Stimulated activated CD4-positive, alpha-beta T cell treated with anti-CD3 and anti-CD28 coated beads, Interleukin-4, amount 100 ng/mL, for 1 hour (primary cell): ENCODE measurements at places on chromosomes 6 and 20.
A peak's percentile ranks its signal among the peaks of the same experiment; 100 is the strongest.

DNA sequence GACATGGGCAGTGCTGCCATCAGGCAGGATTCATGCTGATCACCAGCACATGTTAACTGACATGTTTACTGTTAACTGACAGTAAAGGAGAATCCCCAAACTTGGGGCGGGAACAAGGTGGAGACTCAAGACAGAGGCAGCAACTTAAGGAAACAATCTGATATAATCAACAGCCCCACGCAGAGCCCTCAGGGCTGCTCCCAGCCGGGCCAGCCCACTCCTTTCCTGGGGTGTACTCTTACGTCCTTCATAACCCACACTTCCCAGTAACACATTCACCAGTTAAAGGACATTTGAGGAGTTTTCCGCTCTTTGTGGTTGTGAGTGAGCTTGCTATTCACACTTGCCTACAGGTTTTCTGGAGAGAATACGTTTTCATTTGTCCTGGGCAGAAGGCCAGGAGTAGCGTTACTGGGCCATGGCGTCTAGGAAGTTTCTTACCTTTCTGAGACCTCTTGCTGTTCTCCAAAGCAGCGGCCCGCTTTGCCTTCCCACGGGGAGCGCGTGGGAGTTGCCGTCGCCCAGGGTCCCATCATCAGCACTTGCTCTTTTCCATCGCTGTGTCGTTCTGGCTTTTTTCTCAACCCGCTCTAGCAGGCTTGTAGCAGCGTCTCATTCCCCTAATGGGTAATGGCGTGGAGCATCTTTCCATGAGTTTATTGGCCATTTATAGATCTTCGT, 56.4 kb downstream of the FOXF2 start:
- no peak for DNase-seq

GRCh38 chr6:15249371-15250019, 3.6 kb downstream of the JARID2 start:
- no peak for DNase-seq

DNA sequence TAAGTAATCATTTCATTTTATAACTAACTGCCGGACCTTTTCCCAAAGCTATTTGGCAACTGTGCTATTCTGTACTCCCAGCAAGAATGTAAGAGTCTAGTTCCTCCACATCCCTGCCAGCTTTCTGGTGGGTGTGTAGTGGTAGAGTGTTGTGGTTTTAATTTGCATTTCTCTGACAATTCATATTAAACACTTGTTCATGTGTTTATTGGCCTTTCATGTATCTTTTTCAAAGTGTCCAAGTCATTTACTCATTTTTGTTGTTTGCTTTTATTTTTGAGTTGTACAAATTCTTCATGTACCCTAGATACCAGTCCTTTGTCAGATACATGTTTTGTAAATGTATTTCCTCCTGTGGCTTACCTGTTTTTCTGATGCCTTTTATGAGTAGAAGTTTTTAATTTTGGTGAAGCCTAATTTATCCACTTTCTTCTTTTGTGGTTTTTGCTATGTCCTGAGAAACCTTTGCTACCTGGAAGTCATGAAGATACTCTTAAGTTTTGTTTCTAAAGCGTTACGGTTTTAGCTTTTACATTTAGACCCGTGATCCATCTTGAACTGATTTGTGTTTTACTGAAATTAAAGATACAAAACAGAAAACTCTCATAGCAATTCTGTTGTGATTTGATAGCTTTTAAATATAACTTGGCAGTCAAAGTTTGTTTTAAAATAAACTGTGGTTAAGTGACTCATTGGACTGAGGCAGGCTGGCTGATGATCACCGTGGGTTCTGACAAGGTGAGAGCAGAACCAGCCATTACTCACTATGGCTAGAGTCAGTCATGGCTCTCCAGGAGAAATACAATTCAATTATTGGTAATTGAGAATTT, 8.0 kb downstream of the MYLIP start:
- peak; percentile 44 for DNase-seq

DNA sequence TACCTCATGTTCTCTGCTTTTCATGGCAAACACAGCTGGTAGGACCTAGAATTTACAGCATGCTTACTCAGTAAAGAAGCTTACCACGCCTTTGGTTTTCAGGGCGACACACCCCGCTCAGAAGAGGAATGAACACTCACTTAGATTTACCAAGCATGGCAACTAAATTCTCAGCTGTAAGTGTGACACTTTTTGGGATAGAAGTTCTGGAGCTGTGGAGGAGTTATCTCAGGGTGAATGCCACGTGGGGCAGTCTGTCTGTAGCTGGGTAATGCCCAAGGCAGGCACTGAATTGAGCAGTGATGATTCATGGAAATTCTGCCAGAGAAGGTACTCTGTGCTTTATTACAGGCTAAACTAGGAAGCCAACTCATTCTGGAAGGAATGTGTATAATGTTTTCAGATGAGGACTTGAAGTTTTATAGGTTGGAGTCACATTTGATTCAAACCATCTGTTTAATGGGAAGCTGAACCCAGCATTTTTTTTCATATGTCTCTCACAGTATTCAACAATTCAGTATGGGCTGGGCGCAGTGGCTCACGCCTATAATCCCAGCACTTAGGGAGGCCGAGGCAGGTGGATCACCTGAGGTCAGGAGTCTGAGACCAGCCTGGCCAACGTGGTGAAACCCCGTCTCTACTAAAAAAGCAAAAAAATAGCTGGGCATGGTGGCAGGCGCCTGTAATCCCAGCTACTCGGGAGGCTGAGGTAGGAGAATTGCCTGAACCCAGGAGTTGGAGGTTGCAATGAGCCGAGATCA, 3.5 kb upstream of the PRIM2 start:
- DNase-seq = no peak

DNA sequence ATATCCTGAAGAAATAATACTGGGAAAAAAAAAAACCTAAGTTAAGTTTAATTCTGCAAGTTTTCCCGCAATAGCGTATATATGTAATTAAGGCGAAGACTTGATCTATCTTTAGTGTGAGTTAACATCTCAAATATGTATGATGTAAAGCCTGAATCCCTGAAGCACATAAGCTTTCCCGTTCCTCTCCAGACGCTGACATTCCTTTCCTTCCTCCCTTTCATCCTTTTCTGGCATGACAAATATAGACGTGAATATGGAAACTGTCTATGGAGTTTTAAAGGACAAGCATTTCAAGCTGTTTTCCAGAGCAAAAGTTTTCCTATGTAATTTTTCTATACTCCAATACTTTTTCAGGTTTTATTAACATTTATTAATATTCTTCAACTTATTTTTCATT, 637.0 kb downstream of the COL12A1 start:
- no peak for DNase-seq

- DNase-seq = no peak
Observed at GRCh38 chr20:56411759-56412472, at the start of gene CASS4. CASS4 (plus strand) TSS chr20:56412260; CDS start chr20:56412459, 199 bp downstream.

- DNase-seq = no peak
Observed at GRCh38 chr6:45054610-45055009, 273.5 kb upstream of the RUNX2 start.

GRCh38 chr20:3648951-3649350, 14.2 kb downstream of the GFRA4 start:
- DNase-seq = no peak

DNA sequence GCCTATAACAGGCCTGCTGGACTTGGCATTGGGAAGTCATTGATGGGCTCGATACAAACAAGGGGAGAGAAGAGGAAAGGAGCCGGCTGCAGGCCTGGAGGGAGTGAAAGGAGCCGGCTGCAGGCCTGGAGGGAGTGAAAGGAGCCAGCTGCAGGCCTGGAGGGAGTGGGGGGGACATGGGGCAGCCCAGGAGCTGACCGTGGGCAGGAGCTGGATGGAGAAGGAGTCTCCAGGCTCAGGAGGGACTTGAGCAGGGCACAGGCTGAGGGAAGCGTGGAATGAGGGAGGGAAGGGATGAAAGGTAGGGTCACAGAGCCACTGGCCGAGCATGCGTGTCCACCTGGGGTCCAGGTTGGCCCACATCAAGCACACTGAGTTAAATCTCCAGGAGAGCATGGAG, 32.0 kb downstream of the RPP40 start:
- DNase-seq = no peak

DNA sequence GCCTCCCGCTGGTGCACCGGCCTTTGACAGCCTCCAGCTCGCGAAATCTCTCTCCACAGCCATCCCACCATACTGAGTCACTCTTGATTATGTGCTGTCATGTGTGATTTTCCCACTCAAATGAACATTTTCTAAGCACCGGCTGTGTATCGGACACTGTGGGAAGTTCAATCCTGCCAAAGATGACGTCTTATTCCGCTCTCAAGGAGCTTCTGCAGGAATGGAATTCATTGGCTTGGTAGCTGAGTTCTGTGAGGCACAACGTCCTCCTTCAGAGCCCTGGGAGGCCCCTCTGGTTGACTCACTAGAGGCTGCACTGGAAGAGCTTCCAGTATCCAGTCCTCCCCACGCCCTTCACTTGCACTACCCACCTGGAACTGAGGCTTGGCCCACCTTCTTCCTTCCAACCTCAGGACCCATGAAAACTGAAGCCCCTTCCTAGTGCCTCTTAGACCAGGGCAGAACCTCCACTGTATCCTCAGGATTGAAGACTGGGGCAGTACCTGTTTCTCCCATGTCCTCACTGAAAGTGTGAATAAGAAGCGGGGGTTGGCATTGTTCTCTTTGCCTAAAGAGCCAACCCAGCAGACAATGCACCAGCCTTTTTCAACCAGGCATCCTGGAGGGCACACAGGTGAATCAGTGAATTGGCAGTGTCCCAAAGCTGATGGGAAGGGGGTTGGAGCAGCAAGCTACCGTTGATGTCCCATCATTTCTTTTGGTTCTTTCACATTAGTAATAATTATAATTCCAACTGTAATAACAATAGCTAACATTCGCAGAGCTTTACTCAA, 1.7 kb downstream of the UNC5CL start:
- no peak for DNase-seq

GRCh38 chr6:71288228-71289038, at the start of gene OGFRL1:
OGFRL1 (plus strand) TSS chr6:71288811; CDS start chr6:71288937, 126 bp downstream.
- DNase-seq = peak; percentile 62

GRCh38 chr6:13827032-13827431, 12.7 kb upstream of the MCUR1 start:
- no peak for DNase-seq

GRCh38 chr6:115133790-115134189, 791.0 kb upstream of the HS3ST5 start:
- DNase-seq = no peak

GRCh38 chr20:22985239-22985778, 49.8 kb upstream of the SSTR4 start:
- DNase-seq = no peak

DNA sequence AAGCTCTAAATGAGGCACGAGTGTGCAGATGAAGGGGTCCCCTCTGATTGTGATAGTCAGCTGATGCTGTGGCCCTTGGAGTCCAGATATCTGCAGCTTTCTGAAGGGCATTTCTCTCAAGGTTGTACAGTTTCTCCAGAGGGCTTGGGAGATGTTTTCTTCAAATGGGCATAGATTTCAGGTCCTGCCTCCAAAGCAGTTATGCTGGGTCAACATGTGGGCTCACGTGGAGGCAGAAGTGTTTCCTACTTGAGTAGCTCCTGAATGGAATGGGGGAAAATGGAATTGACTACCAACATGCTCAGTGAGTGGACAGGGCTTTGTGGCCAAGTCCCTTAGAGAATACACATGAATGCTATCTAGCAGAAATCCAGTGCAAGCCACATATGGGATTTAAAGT, 360.7 kb downstream of the SAMD5 start:
- DNase-seq = no peak

GRCh38 chr6:167963589-167964057, 33.8 kb upstream of the KIF25 start:
- DNase-seq = no peak

DNA sequence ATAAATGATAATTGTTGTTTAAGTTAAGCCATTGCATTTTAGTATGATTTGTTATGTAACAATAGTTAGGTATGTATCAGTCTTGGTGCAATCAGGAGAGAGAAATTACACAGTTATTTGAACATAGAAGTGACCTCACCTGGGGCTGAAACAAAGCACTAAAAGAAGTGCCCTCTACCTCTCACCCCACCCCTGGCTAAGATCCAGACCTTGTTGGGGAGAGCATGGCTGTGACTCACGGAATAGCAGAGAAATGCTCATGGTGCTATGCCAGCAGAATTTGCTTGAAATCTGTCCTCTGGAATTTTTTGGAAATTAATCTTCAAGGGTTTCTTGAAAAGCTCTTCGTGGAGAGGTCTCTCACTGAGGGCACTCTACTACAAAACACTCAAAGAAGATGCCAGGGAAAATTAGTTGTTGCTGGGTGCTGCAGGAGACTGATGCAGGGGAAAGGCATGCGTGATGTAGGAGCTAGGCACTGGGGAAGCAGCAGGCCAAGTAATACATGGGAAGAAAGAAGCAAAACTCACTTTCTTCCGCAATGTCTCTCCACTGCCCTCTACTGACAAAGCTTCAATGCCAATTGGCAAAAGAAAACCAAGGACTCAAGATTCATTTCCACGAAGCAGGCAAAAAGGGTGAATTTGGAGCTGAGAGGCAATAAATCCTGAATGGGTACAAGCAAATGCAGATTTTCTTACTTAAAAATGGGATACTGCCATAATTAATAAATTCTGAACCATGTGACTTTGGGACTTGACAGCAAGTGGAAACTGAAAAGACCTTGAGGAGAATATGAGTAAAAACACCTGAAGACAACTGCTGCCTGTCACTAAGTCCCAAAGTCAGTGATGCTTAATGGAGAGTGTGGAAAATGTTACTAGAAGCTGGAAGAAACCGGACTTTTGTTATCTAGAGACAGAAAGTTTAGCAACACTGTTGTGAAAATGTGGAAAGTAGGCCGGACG, 136.3 kb upstream of the ZNF184 start:
- no peak for DNase-seq

DNA sequence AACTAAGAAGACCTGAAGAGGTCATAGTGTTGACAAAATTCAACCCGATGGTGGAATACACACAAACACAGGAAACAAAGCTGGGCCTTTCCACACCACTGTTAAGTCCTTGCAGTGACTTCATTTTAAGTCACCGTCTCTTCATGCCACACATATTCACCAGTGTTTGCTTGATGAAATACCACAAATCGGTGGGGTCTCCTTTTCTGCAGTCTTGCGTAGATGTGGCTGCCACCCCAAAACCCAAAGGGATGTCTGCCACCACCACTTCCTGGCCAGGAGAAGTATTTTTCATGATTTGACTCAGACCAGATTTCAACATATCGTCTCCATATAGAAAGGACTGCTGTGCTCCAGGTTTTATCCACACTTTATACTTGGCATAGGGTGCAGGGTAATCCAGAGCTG, 11.0 kb upstream of the COL10A1 start:
- DNase-seq = no peak

GRCh38 chr20:49028684-49029083, 17.4 kb upstream of the CSE1L start:
- no peak for DNase-seq
